ENCODE measurements at places on chromosomes 12 and 14.

DNA sequence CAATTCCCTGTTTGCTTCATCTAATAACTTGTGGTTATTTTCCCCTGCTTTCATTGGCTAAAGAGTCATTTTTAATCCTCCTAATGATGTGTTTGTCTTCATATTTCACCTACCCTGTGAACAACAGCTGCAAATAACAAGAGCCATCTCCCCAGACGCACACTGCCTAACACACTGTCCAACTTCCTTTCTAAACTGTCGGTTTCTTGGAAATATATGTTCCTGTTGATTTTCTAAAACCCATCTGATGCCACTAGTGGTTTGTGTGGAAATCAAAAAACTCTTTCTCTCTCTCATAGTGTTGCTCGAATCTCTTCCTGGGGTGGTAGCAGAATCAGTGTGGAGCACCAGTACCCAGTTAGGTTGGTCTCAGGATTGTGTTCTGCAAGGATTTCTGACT is 226.9 kb downstream of the EPS8 start:
- DNase-seq = no peak

- DNase-seq = no peak
Measured at GRCh38 chr14:31510222-31510621, 22.4 kb upstream of the GPR33 start.

DNA sequence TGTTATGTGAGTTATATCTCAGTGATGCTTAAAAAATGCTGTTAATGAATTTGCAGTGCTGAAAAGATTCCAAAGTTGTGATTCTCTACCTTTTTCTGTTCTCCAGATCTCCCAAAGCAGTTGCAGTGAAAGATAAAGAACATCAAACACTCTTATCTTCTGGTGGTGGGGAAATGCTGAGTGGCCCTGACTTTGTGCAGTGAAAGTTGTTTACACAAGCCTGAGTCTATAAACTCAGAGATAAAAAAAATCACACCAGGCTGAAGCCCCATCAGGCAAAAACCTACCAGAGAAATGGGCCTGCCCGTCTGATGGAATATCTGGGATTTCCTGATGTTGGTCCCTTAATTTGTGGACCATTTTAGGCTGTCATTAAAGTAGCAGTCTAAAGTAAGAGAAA is 46.1 kb downstream of the RASSF3 start:
- no peak for DNase-seq

GRCh38 chr12:123696207-123696606 is 15.9 kb upstream of the ATP6V0A2 start:
- DNase-seq = no peak

GRCh38 chr14:40494483-40494882 is 1062.2 kb upstream of the FBXO33 start:
- no peak for DNase-seq

DNA sequence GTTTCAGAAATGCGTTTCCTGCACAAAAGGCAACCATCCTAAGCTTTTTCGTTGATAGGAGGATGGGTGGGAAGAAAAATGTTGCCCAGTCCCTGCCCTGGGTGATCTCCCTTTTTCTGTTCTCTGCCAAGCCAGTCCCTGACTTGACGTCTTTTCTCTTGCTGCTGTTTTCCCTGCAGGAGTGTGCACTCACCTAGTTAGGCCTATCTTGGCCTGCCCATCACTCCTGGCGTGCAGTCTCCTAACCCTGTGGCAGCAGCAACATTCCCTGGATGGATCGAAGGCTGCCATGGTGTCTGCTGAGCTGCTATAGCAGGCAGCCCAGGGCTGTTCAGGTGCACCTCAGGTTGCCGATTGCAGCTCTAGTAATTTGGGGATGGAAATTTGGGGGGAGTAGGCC is 1.2 kb downstream of the UNC119B start:
- DNase-seq = no peak

DNA sequence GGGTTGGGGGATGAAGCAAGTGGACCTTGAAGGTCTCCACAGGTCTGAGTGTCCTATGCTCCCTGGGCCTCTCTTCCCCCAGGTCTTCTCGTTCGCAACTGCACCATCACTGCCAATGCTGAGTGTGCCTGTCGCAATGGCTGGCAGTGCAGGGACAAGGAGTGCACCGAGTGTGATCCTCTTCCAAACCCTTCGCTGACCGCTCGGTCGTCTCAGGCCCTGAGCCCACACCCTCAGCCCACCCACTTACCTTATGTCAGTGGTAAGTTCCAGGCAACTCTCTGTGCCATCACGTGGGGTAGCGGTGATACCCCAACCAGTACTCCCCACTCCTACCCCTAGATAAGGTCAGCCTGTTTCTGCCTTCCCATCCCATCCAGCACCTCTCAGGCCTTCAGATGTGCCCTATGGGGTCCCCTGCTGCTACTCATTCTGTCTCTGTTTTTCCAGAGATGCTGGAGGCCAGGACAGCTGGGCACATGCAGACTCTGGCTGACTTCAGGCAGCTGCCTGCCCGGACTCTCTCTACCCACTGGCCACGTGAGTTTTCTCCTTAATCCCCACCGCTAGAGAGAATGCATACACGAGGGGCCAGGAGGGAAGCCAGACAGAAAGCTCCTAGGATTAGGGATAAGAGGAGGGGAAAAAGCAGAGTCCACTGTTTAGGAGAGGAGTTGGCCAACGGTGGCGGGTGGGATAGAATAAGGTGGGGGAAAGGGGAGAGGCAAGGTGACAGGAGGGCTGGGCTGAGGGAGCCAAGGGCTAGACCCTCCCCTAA is 1.6 kb upstream of the TAPBPL start:
- DNase-seq = no peak

DNA sequence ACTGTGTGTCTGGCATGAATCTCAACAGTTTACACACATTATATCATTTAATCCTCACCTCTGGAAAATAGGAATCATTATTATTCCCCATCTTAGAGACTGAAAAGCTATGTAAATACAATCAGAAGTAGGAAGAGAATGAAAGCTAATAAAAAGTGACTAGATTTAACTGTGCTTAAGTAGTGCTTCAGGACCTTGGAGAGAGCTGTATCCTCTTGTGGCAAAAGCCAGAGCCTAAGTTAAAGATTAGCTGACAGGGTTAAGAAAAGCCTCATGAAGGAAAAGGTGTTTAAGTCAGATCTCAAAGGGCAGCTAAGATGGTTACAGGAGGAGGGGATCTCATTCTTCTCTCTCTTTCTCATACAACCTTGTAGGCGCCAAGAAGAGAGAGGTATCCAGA is 65.3 kb upstream of the TMEM233 start:
- DNase-seq = no peak

GRCh38 chr12:95286713-95287112 is 69.1 kb downstream of the VEZT start:
- no peak for DNase-seq

DNA sequence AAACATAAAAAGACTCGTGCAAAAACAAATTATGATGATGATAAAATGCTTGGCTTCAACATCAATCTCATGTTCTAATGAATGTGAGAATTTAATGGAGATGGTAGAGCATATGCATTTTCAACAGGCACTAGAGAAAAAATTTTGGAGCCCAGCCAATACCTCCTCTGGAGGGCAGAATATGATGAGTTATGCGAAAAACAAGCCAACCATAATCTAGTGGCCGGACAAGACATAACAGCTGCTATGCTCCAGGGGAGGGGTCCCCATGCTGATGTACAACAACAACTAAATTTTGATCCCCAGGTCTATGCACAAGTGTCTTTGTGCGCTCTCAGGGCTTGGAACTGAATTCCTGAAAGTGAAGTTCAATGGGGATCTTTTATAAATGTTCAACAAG is 1197.5 kb downstream of the LRFN5 start:
- DNase-seq = no peak

DNA sequence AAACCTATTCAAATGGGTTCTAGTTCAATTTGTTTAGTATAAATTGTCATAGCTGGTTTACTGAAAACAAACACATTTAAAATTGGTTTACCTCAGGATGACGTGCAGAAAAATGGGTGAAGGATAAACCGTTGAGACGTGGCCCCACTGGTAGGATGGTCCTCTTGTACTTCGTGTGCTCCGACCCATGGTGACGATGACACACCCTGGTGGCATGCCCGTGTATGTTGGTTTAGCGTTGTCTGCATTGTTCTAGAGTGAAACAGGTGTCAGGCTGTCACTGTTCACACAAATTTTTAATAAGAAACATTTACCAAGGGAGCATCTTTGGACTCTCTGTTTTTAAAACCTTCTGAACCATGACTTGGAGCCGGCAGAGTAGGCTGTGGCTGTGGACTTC is 8.3 kb downstream of the CALM1 start:
- DNase-seq = no peak

- no peak for DNase-seq
Measured at GRCh38 chr12:9066755-9067423, 48.8 kb downstream of the A2M start.

DNA sequence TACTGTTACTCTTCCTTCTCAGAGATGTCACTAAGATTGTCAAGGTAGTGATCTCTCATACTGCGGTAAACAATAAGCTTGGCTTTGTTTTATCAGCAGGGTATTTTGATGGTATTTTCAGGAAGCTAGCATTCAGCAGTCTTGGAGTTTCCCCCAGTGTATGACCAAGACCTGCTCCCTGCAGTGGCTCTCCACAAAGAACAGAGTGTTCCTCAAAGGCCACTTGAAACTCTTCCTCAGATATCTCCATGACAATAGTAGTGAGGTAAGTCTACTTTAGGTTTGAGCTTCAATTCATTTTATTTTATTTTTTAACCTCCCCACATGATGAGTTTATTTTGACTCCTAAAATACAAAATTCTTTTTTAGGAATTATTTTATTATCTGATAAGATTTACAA is 74.0 kb upstream of the G2E3 start:
- DNase-seq = no peak

DNA sequence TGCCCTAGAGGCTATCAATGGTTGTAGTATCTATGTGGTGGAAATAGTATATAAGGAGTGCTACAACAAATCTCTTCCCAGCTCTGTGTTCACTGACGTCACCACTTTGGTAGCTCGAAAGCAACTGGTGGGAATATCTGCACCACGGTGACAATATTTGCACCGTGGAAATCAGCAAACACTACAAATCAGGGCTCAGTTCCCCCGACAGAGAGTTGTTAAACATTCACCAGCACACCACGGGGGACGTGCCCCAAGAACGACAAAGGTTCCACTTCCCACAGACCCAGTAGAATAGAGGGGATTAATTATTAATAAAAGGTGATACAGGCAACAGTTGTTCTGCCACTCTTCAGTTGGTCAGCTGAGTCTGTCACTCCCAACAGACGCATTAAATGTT is 98.4 kb downstream of the CCDC60 start:
- no peak for DNase-seq

DNA sequence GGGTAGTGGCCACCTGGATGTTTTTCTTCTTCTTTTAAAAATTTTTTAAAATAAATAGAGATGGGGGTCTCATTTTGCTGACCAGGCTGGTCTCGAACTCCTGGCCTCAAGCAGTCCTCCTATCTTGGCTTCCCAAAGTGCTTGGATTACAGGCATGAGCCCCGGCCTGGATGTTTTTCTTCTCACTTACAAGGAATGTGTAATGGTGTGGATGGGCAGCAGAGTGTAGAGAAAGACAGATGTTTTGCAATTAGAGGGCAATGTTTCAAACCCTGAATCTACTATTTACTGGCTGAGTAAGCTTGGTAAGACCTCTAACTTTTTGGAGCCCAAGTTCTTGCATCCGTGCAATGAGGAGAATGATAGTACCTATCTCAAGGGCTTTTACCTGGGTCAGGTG is 48.1 kb downstream of the ADCK1 start:
- no peak for DNase-seq

- DNase-seq = peak; percentile 82
Measured at GRCh38 chr12:6295094-6295811, 15.2 kb upstream of the PLEKHG6 start.

- DNase-seq = no peak
Measured at GRCh38 chr12:113082486-113083148, 26.1 kb downstream of the DTX1 start.

DNA sequence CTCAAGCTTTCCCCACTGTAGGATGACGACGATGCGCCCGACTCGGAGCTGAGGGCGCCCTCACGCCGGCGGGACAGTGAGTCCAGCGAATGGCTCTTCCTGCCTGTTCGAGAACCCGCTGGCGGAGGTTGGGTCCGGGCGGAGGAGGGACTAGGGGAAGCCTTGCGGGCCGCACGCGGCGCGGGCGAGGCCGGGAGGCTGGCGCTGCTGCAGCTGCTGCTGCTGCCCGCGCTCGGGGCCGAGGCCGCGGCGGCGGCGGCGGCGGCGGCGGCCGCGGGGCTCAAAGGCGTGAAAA is 1.9 kb downstream of the CCDC177 start:
- no peak for DNase-seq
